ENCODE measurements at places on chromosomes 4 and X.
A peak's percentile ranks its signal among the peaks of the same experiment; 100 is the strongest.

DNA sequence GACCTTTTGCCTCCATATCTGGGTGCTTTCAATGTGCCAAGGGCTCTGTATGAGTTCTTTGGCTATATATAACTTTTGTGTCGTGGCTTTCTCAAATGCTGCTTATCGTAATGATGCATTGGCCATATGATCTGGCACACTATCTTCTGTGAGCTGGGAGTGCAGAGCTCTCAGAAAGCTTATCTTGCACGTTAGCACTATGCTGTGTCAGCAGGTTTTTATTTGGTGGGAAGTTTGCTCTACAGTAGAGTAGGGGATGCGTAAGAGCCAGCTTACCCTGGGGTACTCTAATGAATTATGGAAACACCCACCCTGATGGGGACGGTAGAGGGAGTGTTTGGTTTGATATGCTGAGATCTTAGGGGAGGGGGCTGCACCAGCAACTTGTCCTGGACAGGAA is 119.6 kb downstream of the FAAH2 start:
- no peak for DNase-seq

DNA sequence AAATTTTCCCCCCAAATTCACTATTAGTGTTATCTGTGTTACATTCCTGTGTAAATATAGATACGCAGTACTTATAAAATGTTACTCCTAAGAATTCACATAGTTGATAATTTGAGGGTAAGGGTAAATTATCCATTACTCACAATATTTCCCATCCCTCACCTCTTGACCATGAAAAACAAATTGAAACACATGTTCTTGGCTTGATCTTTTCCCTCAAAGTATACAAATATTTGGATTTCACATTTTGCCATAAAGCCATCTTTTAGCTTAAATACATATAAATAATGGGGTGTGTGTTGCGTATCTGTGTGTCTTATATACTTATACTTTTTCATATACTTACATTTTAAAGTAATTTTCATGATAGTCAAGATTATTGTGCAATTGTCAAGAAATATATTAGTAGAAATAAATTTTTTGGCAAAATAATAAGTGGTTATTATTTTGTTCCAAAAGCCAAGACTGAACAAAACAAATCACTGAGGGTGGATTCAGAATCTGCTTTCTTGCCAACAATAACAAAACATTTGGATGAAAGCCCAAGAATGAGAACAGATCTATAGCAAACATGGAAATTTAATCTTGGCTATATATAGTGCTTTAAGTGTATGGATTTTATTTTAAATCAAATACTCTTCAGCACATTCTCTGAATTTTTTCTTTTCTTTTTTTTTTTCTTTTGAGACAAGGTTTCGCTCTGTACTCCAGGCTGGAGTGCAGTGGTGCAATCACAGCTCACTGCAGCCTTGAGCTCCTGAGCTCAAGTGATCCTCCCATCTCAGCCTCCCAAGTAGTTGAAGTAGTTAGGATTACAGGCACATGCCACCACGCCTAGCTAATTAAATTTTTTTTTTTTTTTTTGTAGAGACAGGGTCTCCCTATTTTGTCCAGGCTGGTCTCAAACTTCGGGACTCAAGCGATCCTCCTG is 48.5 kb upstream of the PRSS48 start:
- no peak for DNase-seq

DNA sequence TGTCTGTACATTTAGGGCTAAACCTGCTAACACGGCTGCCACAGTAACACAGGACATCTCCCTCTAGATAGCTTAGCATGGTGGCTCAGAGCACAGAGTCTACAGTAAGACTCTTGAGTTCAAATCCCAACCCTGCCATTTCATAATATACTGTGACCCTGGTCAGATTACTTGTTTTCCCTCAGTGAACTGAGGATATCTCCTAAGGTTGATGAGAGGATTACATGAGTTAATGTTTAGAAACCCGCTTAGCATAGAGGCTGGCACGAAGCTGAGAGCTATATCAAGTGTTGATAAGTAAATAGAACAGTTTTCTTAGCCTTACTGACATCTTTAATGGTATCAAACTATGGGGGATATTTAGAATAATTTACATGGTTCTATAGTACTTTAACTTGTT is 37.2 kb downstream of the CASP3 start:
- DNase-seq, result no peak

DNA sequence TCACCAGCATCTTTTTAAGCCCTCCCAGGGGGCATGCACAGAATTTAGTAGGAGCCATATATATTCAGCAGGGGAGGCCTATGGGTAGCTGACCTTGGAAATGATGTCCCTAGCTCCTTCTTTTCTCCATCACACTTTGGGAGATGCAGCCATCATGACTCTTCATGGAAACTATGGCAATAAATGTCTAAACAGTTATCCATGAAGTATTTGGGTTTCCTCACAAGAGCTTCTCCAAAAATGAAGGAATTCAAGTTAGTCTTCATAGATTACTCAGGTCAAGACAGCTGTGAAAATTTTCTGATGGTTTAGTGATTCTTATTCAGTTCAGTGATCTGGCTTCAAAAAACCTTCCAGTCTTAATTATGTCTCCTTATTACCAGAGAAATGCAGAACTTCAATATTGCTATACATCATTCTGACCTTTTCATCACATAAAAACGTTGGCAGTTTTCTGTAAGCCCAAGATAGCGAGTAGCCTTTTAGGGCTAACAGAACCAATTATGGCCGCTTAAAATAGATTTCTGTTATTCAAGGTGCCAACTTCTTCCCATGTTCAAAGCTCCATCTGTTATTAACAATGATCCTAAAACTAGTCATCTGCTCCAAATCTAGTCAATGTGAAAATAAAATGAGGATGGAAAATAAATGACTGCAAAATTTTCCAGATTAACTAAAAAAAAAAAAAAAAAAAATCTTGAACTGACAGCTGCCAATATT is 52.5 kb downstream of the TMEM156 start:
- DNase-seq, result no peak

- no peak for DNase-seq
These were observed 119.2 kb upstream of the MAB21L2 start for GRCh38 chr4:150462743-150463142.

- no peak for DNase-seq
These were observed 655.8 kb downstream of the PCDH7 start for GRCh38 chr4:31375936-31376335.

- DNase-seq, result peak; percentile 63
These were observed 560 bp upstream of the TMSB4X start for GRCh38 chrX:12974305-12974795.

DNA sequence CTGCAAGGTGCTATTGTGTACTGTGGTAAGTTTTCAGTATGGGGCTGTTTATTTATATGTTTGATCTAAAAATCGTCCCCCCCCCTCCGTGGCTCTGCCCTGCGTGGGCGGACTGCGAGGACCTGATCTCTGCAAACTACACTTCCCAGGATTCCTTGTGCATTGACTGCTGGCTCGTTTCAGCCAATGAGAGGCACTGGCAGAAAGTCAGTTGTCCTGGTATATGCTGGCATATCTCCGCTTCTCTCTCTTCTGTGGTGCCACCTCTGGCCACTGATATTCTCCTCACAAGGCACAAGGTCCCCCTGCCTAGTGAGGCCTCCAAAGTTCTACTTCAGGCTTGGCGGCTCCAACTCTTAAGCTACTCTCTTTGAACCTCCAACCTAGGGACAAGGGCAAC is 168.8 kb upstream of the ZFP42 start:
- no peak for DNase-seq

DNA sequence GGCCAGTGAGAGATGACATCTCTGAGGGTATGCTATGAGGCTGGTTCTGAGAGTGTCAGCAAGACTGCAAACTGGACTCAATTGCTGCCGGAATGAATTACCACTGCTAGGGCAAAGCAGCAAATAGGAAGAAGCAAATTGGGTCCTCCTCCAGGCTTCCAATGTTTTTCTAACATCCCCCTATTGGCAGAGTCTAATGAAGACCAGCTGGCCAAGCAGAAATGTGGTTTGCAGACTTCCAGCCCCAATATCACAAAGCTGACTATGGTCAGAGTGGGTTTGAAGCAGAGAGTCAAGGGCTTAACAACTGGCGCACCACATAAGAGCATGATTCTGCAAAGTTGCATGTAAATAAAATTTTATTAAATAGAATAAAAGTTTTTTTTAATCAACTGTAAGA is 225.4 kb upstream of the GLRA2 start:
- DNase-seq, result no peak

- no peak for DNase-seq
These were observed 36.3 kb downstream of the BCLAF3 start for GRCh38 chrX:19954335-19955096.

DNA sequence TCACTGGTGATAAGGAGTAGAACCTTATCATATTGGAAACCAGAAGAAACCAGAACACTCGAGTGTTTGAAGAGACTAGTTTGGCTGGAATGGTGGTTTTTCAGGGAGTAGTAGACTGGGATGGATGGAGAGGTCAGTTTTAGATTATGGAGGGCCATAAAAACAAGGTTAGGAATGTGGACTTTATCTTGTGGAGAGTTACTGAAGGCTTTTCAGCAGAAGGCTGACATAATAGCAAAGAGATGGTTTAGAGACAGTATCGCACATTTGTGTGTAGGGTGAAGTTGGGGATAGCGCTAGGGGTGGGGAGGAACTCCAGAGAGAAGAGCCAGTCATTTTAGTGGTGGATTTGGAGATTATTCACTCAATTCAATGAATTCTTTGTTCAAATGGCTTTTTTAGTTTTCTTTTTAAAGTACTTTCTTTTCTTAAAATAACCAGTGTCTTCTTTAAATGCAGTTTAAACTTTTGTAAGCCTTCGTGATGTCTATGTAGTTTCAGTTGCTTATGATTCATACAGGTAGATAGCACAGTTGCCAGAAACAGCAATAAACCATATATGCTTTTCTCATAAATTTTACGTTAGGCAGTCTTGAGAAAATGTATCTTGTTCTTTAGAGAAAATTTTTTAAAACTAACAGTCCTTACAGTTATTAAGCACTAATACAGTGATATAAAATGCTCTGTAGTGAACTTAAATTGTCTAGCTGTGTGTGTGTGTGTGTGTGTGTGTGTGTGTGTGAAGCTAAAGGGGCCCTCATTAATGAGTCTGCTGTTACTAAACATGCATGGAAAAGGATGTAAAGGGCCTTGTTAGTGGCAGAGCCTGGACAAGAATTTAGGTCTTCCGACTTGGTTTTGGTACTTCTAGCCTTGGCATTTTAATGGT is 3.8 kb downstream of the ARHGAP10 start:
- DNase-seq, result no peak

DNA sequence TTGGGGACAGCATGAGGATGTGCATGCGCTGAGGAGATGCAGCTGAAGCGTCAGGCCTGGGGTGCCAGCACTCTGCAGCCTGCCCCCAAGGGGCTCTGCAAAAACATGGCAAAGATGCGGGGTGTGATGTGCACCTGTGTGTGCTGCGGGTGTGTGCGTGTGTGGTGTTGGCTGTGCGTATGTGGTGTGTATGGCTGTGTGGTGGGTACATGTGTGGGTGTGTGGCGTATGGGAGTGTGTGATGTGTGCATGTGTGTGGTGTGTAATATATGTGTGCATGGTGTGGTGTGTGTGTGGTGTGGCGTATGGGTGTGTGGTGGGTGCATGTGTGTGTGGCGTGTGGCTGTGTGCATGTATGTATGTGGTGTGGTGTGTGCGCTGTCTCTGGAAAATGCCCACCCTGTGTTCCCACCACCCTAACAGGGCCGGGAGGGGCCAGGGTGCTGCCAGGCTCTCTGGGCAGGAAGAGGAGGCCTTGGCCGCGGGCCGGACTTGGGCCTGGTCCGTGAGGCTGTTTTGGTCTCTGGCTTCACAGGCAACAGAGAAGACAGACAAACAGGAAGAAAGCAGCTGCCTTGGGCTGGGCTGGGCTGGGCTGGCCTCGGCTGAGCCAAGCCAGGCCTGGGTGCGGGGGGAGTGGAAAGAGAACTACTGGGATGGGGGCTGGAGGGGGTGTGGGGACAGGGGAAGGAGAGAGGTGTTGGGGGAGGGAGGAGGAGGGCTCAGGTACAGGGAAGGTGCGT is 1.1 kb upstream of the AVPR2 start:
- DNase-seq, result no peak

DNA sequence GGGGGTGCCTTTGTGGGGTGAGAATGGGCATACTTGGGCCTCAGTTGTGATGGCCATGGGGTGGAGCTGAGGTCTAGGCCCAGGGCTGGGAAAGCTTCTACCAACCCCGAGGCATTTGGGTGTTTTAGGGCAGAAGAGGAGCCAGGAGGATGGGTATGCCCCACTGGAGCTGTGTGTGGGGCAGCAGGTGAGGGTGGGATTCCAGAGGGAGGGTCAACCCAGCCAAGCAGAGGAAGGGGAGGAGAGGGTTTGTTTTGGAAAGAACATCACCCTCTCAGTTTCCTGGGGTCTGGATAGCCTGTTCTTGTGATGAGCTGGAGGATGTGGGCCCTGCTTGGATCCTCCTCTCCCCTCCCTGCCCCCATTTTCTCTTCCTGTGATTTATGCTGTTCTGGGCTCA is 620 bp downstream of the IL9R start:
- no peak for DNase-seq

DNA sequence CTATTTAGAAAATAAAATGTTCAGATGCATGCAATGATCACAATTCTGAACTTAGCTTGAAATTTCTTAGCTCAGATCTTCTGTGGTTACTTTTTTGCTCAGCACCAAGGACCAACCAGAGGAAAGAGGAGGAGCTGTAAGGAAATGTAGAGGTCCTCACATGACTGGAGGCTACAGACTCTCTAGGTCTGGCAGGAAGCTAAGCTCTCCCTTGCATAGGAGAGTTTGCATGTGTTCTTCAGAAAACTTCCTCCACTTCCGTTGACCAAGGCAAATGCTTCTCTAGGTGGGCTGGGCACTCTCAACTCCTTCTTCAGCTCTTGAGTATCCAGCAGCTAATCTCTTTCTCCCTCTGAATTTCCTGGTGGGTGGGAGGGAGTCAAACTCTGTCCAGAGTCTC is 119.6 kb downstream of the BTC start:
- no peak for DNase-seq

DNA sequence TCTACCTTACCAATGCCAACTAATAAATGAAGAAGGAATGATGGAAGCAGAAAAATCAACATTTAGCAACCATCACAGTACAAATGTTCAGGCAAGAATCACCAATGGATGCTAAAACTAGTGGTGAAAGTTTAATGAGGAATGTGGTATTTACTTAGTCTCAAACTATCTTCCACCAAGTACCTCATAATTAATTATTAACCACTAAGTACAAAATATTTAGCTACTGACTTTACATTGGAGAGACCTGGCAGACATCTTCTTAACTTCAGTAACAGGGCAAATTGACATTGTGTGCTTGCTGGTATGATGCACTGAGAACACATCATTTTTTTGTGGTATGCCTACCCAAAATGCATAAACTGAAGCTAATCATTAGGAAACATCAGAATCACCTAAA is 82.4 kb downstream of the DLG3 start:
- no peak for DNase-seq

DNA sequence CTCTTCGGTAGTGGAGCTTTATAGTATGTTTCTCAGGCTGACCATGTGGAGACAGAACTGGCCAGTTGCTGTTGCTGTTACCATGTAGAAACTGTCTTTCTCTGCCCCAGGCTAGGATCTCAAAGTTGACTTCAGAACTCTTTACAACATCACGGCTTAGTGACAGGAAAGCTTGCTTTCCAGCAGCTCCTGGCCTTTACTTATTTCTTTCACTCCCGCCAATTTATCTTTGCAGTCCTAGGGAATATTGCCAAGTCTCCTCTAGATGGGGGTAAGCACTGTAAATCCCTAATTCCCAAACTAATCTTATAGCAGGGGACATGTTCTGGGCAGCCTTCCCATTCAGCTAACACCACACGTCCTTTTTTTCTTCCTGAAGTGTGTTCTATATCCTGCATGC is 631.6 kb downstream of the SPRY1 start:
- no peak for DNase-seq
